ENCODE measurements at places on chromosomes 2 and 18. TPM values are rescaled to one million over a fixed set of nuclear protein-coding genes. Genes with fewer than 3 reads are reported as not detected.

DNA sequence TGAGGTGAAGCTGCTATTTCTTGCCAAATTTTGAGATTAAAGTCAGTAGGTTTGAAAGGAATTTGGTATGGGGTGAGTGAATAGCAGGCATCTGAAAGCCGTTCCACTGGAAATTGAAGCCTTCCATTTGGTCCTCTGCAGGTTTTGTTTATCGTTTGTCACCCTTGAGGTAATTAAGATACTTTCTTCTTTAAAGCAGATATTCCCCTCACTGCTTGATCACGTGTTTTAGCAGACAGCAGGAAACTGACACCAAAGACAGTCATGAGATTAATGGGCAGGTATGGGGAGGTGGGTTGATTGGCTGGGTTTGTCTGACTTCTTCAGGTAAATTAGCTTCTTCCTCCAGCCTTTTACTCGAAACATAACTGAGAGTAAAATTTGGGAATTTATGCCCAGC is 10.7 kb downstream of the LPIN1 start:
- H3K36me3 ChIP-seq: no peaks in the 10 kb centered on the region
- no peaks in the 10 kb centered on the region for H3K27me3 ChIP-seq
- no peak overlapping the region for H3K4me3 ChIP-seq
- no peak for DNase-seq
- H3K27ac ChIP-seq: no peak overlapping the region
- H3K4me1 ChIP-seq: no peaks in the 10 kb centered on the region

DNA sequence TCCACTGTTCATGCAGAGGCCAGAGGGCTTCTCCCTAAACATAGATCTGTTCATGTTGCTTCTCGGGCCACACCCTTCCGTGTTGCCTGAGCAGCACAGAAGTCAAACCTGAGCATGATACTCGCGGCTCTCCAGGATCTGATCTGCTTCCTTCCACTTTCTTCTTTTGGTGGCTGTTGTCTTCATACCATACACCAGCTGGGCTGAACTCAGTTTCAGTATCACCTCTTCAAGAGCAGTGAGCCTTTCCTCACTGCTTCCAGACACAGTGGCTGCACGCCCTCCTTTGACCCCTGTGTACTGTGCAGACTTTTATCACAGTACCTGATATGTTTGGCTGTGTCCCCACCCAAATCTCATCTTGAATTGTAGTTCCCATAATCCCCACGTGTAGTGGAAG is 348.9 kb downstream of the NBAS start:
- no peak overlapping the region for H3K27ac ChIP-seq
- no peak overlapping the region for H3K4me3 ChIP-seq
- no peak for DNase-seq
- no peaks in the 10 kb centered on the region for H3K4me1 ChIP-seq
- H3K27me3 ChIP-seq: no peaks in the 10 kb centered on the region

- no peaks in the 10 kb centered on the region for H3K27me3 ChIP-seq
- no peak overlapping the region for H3K4me3 ChIP-seq
- no peaks in the 10 kb centered on the region for H3K4me1 ChIP-seq
- no peak for DNase-seq
Observed at GRCh38 chr2:46351750-46352138, 54.5 kb downstream of the EPAS1 start.

DHRS9 gene
- 0.48 TPM for total RNA-seq

LDLRAD4 gene
- total RNA-seq: 23.8 TPM

APOB gene
- not detected for total RNA-seq

DNA sequence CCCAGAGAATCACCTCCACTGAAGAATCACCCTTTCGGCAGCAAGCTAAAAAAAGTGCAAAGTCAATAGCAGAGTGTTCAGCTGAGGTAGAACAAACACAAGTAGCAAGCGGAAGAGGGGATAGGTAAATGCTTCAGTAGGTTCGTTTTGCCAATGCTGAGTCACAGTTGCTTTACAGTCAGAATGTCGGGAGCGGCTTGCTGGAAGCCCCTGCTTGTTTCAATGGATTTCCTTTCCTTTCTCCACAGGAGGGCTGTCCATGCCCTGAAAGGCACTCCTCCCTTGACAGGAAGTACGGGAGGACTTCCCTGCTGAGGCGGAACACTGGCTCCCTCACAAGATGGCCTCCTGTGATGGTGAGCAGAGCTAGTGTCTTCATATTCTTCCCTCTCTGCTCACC is 146.2 kb upstream of the LYPD1 start:
- H3K27me3 ChIP-seq: no peaks in the 10 kb centered on the region
- no peaks in the 10 kb centered on the region for H3K4me1 ChIP-seq
- DNase-seq: no peak
- no peak overlapping the region for H3K27ac ChIP-seq
- no peaks in the 10 kb centered on the region for H3K36me3 ChIP-seq

Data from uterus (tissue), 4 donors.